GOT3 (cell line): ENCODE measurements at places on chromosomes 16 and 17.

DNA sequence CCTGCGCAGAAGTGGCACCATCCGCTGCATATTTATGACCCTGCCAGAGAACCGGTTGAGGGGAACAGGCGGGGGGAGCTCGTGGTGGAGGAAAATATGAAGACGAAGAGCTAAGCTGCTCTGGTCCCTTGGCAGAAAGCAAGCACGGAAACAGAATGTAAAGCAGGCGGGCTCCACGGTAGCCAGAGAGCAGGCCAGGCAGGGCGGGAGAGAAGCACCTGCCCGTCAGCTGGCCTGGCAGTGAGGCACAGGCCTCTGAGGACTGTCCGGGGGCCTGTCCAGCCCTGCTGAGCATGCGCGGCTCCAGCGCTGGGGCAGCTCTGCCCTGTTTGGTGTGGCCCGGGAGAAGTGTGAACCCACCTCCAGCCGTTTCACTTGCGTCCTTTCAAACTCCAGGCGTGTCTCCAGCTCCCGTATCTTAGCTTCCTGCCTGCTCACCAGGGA lies 46.7 kb downstream of the PIPOX start:
- no peak for DNase-seq

- no peak for DNase-seq
Measured at GRCh38 chr16:68715471-68715870, 21.6 kb upstream of the CDH1 start.

GRCh38 chr16:73171901-73172240 lies 123.9 kb upstream of the ZFHX3 start:
- DNase-seq, result no peak

DNA sequence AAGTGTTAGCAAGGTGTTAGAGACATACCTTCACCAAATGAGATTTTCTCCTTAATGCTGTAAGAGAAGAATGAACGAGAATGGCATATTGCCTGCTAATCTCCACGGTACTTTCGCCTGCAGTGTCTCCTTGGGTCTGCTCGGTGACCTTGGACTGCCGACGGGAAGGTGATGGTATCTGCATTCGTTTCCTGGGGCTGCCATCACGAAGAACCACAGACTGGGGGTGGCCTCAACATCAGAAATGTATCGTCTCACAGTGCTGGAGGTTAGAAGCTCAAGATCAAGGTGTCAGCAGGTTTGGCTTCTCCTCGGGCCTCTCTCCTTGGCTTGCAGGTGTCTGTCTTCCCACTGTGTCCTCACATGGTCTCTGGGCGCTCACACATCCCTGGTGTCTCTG lies 86.3 kb upstream of the TNRC6C start:
- no peak for DNase-seq

GRCh38 chr16:75938818-75939217 lies 212.5 kb upstream of the CPHXL start:
- DNase-seq, result no peak

DNA sequence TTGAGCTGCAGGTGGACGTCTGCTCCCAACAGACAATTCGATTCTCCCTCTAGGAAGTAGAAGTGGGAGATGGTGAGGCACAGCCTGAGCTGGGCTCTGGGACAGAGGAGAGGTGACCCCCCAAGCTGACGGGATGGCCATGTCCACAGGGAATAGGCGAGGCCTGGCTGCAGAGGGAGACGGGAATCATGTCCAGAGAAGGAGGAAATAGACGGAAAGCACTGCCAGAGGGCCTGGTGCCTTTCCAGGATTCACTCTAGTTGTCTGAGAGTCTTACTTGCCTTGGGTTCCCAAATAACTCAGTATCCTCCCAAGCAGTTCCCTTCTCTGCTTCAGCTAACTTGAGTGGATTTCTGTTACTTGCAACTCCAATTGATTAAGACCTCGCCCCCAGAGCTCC lies 4.3 kb upstream of the CRISPLD2 start:
- DNase-seq, result no peak

- no peak for DNase-seq
Measured at GRCh38 chr17:63698381-63698885, 1.5 kb downstream of the LIMD2 start.

DNA sequence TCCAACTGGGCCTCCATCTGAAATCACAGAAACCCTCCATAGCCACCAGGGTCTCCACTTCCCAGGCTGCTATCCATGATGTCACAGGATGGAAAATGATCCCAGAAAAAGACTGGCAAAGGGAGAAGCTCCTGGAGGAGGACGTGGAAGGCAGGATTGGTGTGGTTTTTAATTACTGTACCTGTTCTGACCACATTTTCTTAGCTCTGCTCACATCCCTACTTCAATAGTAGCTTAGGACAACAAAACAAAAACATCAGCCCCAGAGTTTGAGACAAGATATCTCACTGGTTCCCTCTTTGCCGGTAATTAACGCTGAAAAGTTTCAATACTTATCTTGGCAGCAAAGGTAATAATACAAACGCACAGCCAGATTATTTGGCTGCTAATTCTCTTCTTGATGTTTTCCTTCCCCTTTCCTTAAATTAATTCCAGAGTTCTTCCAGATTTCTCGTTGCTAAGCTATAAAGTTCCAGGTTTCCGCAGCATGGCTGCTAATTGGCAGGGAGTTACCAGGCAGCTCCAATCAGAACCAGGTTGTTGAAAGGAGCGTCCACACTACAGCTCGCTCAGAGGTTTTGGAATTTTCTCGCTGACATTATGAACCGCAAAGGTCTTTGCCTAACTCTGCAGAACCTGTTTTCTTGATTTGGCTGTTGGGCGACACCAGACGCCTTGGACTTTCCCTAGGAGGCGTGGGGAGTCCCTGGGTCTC lies 263.4 kb downstream of the MRTFB start:
- DNase-seq, result no peak

GRCh38 chr17:10618202-10618635 lies 38.9 kb downstream of the MYH3 start:
- peak; percentile 47 for DNase-seq

GRCh38 chr16:9370061-9370491 lies 278.6 kb downstream of the HAPSTR1 start:
- DNase-seq, result no peak

- no peak for DNase-seq
Measured at GRCh38 chr17:80277751-80278671, 17.4 kb downstream of the RNF213 start.

- DNase-seq, result no peak
Measured at GRCh38 chr17:8235676-8236075, 12.2 kb downstream of the CTC1 start.

DNA sequence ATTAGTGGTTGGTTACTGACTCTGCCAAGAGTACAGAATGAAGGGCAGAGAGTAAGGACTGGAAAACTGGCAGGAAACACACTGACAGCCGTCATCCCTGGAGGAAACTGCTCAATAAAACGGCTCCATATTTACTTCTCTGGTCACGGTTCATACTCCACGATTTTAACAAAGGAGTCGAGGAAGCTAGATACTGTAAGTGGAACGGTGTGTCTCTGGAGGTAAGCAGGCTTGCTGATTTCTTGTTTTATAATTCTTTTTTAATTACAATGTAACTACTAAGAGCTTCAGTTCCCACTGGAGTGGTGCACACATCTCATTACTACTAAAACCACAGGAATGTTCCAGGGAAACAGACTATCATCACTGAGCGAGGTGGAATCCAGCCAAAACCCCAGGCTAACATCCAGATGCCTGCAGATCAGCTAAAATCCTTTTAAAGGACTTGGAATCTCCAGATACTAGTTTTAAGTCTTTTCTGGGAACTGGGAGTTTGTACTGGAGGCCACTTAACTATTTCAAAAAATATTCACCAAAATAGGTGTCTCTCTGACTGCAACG lies 17.8 kb downstream of the SERPINF1 start:
- no peak for DNase-seq

- no peak for DNase-seq
Measured at GRCh38 chr17:21459536-21459935, 83.4 kb downstream of the KCNJ12 start.
